Activated CD8-positive, alpha-beta memory T cell treated with anti-CD3 and anti-CD28 coated beads for 1 hour (primary cell): ENCODE measurements at places on chromosomes 3 and 15.

DNA sequence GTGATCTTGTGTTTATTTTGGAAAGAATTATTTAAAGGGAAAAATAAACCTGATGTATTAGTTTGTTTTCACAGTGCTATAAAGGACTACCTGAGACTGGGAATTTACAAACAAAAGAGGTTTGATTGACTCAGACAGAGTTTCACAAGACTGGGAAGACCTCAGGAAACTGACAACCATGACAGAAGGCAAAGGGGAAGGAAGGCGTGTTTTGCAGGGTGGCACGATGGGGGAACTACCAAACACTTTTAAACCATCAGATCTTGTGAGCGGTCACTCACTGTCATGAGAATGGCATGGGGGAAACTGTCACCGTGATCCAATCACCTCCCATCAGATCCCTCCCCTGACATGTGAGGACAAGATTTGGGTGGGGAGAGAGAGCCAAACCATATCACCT lies 87.0 kb downstream of the TP63 start:
- DNase-seq = no peak

- no peak for DNase-seq
Observed at GRCh38 chr3:4387210-4388204, 79.6 kb downstream of the SUMF1 start.

GRCh38 chr15:74725845-74726773 lies 781 bp upstream of the CYP1A1 start:
- peak; percentile 18 for DNase-seq

- DNase-seq = no peak
Observed at GRCh38 chr3:18417904-18418572, 7.1 kb downstream of the SATB1 start.

- DNase-seq = no peak
Observed at GRCh38 chr3:40404591-40405198, 17.7 kb downstream of the ENTPD3 start.

DNA sequence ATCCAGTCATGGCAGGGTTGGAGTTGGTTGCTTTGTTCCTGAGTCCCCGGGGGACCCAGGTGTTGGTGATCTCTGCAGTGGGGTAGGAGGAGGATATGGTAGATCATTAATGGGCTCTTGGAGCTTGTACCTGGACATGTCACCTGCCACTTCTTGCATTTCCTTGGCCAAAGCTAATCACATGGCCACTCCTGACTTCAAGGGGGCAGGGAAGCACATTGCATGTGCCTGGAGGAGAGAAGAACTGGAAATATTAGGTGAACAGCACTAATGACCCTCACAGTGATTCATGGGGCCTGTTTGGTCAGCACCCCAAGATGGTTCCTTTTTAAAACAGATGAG lies 87.1 kb upstream of the MYZAP start:
- no peak for DNase-seq

DNA sequence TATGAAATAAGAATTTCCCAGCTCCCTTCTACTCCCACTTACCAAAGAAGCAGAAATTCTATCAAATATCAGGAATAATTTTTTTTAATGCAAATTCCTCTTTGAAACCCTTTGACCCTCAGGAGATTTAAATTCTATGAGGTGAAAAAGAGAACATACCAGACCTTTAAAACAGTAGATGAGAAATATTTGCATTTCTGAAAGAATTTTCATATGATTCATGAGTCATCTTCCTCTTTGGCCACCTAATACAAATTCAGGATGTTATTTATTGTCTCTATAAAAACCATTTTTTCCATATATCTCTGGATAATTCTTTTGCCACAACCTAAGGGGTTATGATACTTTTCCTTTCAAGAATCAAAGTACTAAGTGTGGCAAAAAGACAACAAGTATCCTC lies 67.3 kb upstream of the ST3GAL6 start:
- no peak for DNase-seq

GRCh38 chr3:110741891-110742290 lies 329.7 kb upstream of the NECTIN3 start:
- DNase-seq = no peak

- no peak for DNase-seq
Observed at GRCh38 chr3:152266221-152266995, 2.3 kb upstream of the MBNL1 start.
